Endothelial cell of umbilical vein (primary cell): ENCODE measurements at places on chromosomes 1 and 21. TPM values are rescaled to one million over a fixed set of nuclear protein-coding genes. Genes with fewer than 3 reads are reported as not detected.

The ZP4 gene
- total RNA-seq = not detected in 2 replicates

The VANGL1 gene
- total RNA-seq = 23.4 and 24.8 TPM in 2 replicates

GRCh38 chr1:182071924-182072323, 10.4 kb upstream of the ZNF648 start:
- no peak overlapping the region for H3K4me3 ChIP-seq
- DNase-seq = no peak
- H3K27me3 ChIP-seq = no peaks in the 10 kb centered on the region
- no peaks in the 10 kb centered on the region for H3K4me1 ChIP-seq
- H3K27ac ChIP-seq = no peak overlapping the region

GRCh38 chr1:58545591-58546519, 671 bp downstream of the OMA1 start:
- H3K4me3 ChIP-seq = peak overlapping the region; percentile 95
- H3K27me3 ChIP-seq = peaks cover 2% of the 10 kb centered on the region
- DNase-seq = peak; percentile 71

- DNase-seq = peak; percentile 96
- no peaks in the 10 kb centered on the region for H3K27me3 ChIP-seq
- no peak overlapping the region for H3K4me3 ChIP-seq
- H3K27ac ChIP-seq = peak overlapping the region; percentile 92
Observed at GRCh38 chr1:208203127-208203847, 40.9 kb downstream of the PLXNA2 start.

GRCh38 chr21:37373539-37373938, 7.0 kb downstream of the DYRK1A start:
- H3K36me3 ChIP-seq = no peaks in the 10 kb centered on the region
- H3K4me3 ChIP-seq = no peak overlapping the region
- DNase-seq = no peak

DNA sequence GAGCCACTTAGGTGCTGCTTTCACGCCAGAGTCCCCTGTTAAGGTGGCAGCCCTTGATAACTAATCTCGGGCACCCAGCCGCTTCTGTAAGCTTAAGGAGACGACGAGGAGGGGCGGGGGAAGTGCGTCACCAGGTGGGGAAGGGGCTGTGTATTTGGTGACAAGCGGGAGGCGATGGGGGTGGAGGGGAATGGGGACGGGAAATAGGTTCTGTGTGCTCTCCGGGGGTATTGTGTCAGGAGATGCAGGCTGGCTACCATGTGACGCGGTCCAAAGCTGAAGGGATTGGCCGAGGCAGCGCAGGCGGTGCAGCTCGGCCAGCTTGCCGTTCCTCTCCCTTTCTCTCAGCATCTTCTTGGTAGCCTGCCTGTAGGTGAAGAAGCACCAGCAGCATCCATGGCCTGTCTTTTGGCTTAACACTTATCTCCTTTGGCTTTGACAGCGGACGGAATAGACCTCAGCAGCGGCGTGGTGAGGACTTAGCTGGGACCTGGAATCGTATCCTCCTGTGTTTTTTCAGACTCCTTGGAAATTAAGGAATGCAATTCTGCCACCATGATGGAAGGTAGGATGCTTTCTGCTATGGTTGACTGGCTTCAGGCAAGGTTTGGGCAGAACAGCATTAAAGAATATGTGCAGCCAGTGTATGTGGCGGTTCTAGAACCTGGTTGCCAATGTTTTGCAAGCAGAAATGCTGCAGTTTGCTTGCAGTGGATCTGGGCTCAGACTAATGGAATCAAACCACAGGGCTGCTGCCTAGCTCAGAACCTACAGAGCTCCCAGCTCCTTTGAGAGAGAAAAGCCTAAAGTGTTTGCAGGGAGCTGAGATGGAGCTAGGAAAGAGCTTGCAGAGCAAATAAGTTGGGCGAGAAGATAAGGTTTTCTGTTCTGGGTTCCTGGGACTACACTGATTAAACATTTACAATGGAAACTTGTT, at the start of gene SGIP1:
SGIP1 (plus strand) TSS at position 350 of the 937 bp plus-strand sequence; CDS start at position 556, 206 bp downstream.
- H3K4me3 ChIP-seq = peak within 1 kb of the TSS; percentile 66
- H3K27ac ChIP-seq = peak within 1 kb of the TSS; percentile 75
- H3K27me3 ChIP-seq = no peaks in the 10 kb centered on the region
- H3K36me3 ChIP-seq = no peaks in the 10 kb centered on the region

DNA sequence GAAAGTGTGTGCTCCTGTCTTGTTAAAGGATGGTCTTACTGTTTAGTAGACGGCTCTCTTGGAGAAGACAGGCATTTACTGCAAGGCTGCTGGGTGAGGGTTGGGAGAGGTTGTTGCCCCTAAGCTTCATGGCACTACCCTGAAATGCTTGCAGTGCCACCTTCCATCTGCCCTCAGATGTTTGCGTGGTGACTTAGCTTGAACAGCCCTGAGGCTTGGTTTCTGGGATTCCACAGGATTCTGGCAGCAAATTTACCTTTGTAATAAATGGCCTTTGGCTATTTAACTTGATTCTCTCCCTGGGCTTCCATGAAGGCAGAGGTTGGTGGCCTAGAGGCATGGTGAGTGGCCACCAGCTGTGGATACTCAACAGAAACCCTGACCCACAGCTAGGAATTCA, 11.6 kb downstream of the MTARC1 start:
- no peaks in the 10 kb centered on the region for H3K27me3 ChIP-seq
- H3K36me3 ChIP-seq = no peaks in the 10 kb centered on the region
- H3K4me1 ChIP-seq = no peaks in the 10 kb centered on the region
- H3K4me3 ChIP-seq = no peak overlapping the region

GRCh38 chr1:236590553-236591150, 13.7 kb downstream of the HEATR1 start:
- H3K27me3 ChIP-seq = no peaks in the 10 kb centered on the region
- no peak overlapping the region for H3K4me3 ChIP-seq
- H3K27ac ChIP-seq = no peak overlapping the region

DNA sequence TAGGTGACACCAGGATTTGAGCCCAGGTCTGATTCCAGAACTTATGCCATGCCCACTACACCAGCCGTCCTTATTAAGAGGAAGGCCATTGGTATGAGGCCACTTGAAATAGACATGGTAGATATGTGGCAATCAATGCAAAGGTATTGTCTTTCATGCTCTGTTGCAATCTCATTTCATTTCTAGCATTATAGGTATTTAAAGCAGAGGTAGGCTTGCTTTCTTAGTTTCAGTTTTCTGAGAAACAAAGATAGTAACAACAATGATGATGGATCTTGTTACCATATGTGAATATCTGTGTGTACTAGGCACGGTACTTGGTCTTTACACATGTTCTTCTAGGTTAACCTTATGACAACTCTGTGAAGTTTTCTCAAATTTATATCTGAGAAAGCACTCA, 113.1 kb downstream of the FGGY start:
- no peaks in the 10 kb centered on the region for H3K36me3 ChIP-seq
- H3K27me3 ChIP-seq = no peaks in the 10 kb centered on the region
- H3K4me1 ChIP-seq = no peaks in the 10 kb centered on the region
- H3K27ac ChIP-seq = no peak overlapping the region
- no peak for DNase-seq

DNA sequence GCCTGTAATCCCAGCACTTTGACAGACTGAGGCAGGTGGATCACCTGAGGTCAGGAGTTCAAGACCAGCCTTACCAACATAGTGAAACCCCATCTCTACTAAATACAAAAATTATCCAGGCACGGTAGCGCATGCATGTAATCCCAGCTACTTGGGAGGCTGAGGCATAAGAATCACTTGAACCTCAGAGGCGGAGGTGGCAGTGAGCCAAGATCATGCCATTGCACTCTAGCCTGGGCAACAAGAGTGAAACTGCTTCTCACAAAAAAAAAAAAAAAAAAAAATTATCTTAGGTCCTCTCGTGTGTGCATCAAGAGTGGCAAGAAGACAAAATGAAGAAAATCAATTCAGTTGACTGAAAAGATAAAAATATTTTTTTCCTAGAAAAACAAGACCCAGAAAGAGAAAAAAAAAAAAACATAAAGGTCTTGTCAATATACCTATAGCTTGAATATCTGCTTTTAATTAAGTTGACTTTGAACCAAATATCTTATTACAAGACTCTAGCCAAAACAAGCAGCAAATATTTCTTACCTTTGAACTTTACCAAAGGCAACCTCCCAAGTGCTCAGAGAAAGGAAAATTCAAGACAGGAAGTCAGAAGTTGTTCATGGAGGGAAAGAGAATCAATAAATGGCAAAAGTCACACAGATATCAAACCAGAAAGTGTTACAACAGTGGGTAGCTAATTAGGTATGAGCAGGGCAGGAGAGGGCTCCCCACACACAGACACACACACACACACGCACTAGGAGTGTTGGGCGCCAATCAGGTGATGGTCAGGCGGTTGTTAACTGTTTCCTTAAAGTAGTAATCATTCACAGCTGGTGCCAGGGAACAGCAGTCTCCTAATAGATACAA, 29.6 kb downstream of the ITLN2 start:
- no peak for DNase-seq
- H3K27me3 ChIP-seq = no peaks in the 10 kb centered on the region
- no peaks in the 10 kb centered on the region for H3K36me3 ChIP-seq
- H3K4me3 ChIP-seq = no peak overlapping the region
- H3K4me1 ChIP-seq = no peaks in the 10 kb centered on the region

DNA sequence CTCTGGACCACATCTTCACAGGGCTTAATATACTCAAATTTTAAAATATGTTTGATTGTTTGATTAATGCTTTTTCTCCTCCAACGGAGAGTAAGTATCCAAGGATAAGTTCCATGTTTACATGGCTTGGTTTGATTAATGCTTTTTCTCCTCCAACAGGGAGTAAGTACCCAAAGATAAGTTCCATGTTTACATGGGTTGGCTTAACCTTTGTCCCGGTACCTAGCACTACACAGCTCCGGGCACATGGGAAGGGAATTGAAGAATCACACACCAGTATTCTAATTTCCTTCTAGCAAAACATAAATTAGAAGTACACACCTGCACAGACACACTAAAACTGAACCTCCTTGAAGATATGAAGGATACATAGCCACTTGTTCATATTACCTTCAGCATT, 77.5 kb downstream of the ARID4B start:
- H3K27ac ChIP-seq = no peak overlapping the region
- H3K36me3 ChIP-seq = peaks cover 8% of the 10 kb centered on the region
- no peaks in the 10 kb centered on the region for H3K27me3 ChIP-seq
